Fibroblast of gingiva (primary cell): ENCODE measurements at places on chromosomes 3 and 15.

- DNase-seq, result no peak
Measured at GRCh38 chr15:53116169-53116568, 326.0 kb upstream of the ONECUT1 start.

DNA sequence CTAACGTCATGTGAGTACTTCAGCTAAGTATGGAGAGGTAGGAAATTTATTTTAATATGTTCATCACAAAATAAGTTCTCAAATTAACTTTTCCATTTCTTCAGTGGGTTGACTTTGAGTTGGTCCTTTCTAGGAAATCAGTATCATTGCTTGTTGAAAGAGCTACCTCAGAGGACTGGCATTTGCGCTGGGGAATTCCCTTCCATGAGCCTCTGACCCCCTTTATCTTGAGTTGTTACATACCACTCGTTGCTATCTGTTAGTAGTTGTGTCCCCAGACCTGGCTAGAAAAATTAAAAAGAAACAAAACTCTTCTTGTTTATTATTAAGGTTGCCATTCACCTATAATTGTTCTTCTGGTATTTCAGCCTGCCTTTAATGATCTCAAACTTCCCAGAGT is 96.8 kb upstream of the ROBO2 start:
- no peak for DNase-seq

- peak; percentile 62 for DNase-seq
Measured at GRCh38 chr15:68154923-68155559, 50.1 kb downstream of the CALML4 start.

GRCh38 chr15:34655326-34655725 is 71.9 kb upstream of the GOLGA8B start:
- no peak for DNase-seq

GRCh38 chr3:53180305-53181023 is 19.5 kb downstream of the PRKCD start:
- no peak for DNase-seq

- DNase-seq, result no peak
Measured at GRCh38 chr15:79357566-79357965, 46.7 kb downstream of the TMED3 start.

DNA sequence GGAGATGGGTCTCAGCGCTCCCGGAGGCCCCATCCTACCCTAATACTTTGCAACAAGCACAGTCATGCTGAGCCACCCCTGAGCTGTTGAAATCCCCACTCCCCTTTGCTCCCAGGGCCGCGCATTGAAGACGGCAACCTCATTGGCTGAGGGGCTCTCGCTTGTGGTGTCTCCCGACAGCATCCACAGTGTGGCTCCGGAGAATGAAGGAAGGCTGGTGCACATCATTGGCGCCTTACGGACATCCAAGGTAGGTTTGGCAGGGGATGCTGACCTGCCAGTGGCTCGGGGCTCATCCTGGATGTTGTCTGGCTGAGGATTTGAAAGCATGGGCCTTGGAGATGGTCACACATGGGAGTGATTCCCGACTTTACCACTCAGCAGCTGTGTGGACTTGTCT is 5.9 kb downstream of the TMEM43 start:
- no peak for DNase-seq

DNA sequence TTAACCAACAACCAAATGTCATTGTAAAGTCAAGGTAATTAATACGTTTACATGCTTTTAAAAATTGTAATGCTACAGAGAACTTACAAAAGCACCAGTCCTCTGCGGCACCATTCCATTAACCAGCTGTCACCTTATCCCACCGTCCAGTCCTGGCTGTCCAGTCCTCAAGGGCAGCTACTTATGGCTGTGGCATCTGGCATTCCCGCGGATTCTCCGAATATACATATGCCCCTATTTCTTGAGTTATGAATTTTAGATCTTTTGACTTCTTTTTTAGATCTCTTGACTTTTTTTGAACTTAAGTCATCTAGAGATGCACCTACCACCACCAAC is 382 bp upstream of the POMGNT2 start:
- no peak for DNase-seq

GRCh38 chr3:46538803-46539442 is 27.2 kb downstream of the LRRC2 start:
- DNase-seq, result peak; percentile 65

- DNase-seq, result no peak
Measured at GRCh38 chr3:67106874-67107273, 108.8 kb downstream of the KBTBD8 start.

DNA sequence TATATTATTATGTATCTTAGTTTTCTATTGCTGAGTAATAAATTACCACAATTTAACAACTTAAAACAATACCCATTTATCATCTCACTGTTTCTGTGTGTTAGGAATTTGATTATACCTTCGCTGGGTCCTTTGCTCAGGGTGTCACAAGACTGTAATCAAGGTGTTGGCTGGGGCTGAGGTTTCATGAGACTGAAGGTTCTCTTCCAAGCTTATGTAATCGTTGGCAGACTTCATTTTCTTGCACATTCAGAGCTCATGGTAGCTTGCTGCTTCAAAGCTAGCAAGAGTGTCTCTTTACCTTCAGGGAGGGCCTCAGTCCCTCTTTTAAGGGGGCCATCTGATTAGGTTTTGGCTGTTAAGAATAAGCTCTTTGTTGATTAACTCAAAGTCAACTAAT is 293.1 kb downstream of the POLQ start:
- DNase-seq, result no peak

GRCh38 chr3:11238880-11239279 is 33.3 kb upstream of the ATG7 start:
- DNase-seq, result peak; percentile 52

DNA sequence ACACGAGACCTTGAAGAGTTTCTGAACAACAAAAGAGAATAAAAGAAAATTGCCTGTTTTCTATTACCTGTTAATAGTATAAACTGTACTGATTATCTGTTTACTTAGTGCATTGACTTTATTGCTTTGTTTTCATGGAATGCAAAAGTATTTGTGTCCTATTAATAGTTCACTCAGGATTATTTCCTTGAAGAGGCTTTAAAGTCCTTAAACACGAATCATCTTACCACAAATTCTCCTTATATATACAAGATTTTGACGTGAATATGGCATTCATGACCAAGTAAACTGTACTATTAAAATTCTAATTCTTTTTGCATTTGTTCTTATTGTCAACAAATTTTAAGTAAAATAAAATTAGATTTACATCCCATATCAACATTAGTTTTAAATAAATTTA is 513.0 kb downstream of the NTRK3 start:
- no peak for DNase-seq

DNA sequence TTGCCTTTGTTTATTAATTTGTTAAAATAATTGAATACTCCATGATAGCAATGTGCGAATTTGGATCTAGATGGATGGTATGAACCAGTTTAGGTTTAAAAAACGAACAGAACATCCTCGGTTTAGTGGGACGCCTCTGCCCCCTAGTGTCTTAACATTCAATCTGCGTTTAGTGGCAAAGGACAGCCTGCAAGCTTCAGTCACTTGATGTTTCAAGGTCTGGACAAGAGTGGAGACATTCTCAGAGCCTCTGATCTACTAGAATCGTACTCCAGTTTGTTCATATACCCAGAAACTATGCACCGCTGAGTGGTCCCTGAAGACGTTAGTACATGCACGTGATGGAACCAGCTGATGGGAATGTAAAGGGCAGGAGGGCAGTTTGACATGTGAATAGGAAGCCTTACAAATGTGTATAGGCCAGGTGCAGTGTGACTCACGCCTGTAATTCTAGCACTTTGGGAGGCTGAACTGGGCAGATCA is 17.8 kb upstream of the ATP13A4 start:
- DNase-seq, result peak; percentile 48

GRCh38 chr3:172014145-172014544 is 25.2 kb upstream of the FNDC3B start:
- no peak for DNase-seq

- DNase-seq, result no peak
Measured at GRCh38 chr15:93413745-93414144, 324.7 kb upstream of the RGMA start.

GRCh38 chr3:53166781-53167291 is 5.8 kb downstream of the PRKCD start:
- DNase-seq, result peak; percentile 65

- no peak for DNase-seq
Measured at GRCh38 chr3:128935922-128936321, 56.5 kb downstream of the ACAD9 start.

DNA sequence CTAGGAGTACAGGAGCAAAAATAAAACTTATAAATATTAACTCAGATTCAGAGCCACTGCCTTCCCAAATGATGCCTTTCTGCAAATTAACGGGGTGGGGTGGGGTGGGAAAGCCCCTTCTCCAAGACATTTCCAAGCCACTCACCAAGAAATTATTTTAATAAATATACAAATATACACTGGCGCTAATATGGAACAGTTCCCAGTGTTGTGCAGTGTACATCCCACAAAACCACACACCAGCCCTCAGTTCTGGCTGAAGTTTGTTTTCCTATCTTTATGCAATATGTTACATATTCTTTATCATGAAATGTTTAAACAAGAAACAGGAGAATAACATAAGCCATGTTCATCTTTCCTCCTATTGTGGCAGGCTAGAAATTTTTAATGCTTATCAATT is 53.0 kb upstream of the GYG1 start:
- no peak for DNase-seq

GRCh38 chr3:50266017-50266416 is 2.9 kb upstream of the SEMA3B start:
- no peak for DNase-seq

- no peak for DNase-seq
Measured at GRCh38 chr3:112746675-112747280, 99.9 kb downstream of the CD200R1L start.

DNA sequence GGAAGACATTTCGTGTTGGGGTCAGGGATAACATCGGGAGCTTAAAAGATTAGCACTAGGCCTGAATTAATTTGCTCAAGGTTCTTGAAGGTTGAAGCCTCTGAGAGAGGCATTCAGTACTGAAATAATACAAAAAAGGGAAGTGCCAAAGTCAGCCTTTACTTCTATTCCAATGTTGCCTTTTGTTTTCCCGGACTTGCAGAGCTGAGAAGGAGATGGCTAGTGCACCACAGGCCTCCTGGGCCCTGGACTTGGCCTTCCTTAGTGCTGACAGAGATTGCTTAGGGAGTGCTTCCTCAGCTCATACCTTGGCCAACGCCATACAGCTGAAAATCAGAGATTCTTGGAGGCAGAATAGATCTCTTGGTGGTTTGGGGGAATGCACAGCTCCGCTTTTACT is 333.6 kb upstream of the TBL1XR1 start:
- no peak for DNase-seq

GRCh38 chr3:163561151-163561550 is 1517.1 kb downstream of the SI start:
- no peak for DNase-seq

GRCh38 chr3:46465196-46465520 is 453 bp upstream of the LTF start:
- DNase-seq, result no peak
